ENCODE measurements at places on chromosomes 4 and X.

DNA sequence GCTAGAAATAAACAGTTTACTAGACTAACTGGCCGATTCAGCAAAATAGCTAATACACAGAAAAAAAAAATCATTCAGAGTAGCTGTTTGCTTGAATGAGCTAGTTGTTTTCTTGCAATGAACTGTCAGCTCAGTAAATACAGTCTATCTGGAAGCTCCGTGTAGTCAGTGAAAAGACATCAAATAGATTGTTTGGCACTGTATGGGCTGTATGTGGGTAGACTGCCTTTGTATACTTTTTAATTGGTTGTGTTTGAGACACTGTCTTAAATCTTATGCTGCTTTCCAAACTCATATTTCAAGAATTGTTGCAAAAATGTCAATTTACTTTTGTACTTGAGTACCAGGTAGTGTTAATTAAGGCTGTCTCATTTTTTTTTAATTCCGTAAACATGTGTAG, 61.6 kb upstream of the GPR174 start:
- no peak for DNase-seq

DNA sequence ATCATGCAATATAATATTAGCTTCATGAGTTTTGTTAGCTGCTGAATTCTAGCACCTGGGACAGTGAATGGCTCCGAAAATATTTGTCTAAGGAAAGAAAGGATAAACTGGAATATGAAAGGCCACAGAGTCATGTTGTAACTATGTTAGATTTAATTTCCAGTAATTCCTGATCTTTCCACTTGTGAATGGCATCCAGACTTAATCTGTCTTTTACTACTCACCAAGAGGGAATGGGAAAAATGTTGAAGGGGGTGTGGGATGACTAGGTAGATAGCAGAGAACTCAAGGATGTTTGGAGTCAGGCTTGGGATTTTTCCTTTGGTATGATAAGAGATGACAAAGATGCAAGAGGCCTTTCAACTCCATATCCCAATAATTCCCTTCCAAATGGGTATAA, 9.4 kb downstream of the ADH6 start:
- no peak for DNase-seq

GRCh38 chr4:7393601-7394575, 40.8 kb downstream of the PSAPL1 start:
- no peak for DNase-seq

DNA sequence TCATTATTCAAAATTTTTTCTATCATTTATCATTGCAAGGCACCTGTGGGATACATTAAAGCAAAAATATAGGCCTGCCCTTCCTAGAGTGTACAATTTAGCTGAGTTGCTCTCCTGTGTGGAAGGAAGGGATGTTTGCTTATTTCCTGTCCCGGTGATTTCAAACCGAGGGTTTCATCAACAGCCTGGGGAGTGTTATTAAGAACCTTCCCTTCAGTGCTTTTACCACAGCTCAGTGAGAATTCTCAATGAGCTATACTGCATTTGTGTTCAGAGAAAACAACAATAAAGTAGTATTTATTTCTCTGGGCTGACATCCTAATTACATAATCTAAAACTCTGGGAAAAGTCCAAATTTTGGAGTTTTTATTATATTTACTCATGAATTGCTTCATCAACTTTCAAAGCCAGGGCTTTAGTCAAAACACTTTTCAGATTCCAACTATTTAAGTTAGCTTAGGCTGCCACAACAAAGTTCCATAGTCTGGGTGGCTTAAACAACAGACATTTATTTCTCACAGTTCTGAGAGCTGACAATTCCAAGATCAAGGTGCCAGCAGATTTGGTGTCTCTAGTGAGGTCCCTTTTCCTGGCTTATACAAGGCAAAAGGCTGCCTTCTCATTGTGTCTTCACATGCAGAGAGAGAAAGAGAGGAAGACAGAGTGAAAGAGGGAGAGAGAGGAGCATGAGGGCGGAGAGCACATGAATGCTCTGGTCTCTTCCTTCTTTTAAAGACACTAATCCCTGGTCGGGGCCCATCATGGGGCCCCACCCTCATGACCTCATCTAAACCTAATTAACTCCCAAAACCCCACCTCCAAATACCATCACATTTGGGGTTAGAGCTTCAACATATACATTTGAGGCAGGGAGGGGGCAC, 62.6 kb downstream of the MMRN1 start:
- no peak for DNase-seq

DNA sequence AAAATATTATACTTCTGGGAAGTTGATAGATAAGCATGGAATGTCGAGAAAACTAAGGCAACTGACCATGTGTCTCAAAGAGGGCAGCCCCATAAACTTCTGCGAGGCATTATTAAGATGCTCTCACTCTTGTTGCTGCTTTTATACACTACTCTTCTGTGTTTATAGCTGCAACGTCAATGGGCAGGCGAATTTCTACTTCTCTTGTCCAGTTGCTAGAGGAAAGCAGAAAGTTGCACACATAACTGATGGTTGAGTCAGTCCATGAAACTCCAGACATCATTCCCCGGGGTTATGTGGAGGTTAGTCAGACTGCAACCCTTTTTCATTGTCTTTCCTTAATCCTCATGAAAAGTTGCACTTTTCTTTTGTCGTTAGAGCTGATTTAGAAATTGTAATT, 39.8 kb downstream of the VCX3B start:
- no peak for DNase-seq

- DNase-seq: no peak
Measured at GRCh38 chrX:46485897-46486296, 59.3 kb downstream of the ZNF674 start.

- no peak for DNase-seq
Measured at GRCh38 chr4:23888421-23889319, 1.2 kb downstream of the PPARGC1A start.

- no peak for DNase-seq
Measured at GRCh38 chr4:26420913-26421312, 69.4 kb downstream of the CCKAR start.

All from GM13977 (cell line).